ENCODE measurements at places on chromosomes 13 and 19.

DNA sequence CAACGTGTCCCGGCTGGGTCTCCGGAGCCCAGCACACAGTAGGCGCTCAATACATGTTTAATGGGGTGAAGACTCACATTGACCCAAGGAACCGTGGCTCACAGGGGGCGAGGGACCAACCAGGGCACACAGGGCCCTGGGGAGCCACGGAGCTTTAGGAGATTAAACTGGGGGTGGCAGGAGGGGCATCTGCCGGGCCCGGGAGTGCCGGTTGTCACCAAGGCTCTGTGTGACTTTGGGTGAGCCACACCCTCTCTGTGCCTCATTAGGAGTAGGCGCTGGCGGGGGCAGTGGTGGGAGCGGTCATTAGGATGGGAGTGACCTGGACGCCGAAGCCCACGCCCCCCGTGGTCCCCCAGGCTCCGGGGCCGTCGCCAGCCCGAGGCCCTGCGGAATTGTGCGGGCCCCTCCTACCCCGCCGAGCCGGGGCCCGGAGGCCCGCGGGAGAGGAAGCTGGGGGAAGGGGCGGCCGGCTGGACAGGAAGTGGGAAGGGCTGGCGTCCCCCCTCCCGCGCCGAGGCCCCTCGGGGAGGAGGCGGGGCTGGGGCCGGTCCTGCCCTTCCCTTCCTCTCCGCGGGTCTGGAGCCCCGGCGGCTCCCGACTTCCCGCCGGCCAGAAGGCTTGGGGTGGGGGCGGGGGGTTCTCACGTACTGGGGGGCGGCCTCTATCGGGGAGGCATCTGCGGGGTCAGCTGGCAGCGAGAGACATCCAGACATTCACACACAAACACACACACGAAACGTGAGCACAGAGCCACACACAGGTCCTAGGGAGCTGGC, 1.8 kb upstream of the SSBP4 start:
- no peak for DNase-seq

DNA sequence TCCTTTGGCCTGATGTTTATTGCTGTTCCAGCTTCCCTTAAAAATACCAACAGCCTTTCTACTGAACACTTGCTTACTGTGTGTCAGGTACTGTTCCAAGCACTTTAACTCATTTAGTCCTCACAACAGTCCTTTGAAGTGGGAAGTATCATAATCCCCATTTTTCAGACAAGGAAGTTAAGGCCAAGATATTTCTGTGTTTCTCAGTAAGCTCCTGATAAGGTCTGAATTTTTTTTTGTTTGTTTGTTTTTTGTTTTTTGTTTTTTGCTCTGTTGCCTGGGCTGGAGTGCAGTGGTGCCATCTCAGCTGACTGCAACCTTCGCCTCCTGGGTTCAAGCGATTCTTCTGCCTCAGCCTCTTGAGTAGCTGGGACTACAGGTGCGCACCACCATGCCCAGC, 7.5 kb downstream of the SNRPA start:
- no peak for DNase-seq

DNA sequence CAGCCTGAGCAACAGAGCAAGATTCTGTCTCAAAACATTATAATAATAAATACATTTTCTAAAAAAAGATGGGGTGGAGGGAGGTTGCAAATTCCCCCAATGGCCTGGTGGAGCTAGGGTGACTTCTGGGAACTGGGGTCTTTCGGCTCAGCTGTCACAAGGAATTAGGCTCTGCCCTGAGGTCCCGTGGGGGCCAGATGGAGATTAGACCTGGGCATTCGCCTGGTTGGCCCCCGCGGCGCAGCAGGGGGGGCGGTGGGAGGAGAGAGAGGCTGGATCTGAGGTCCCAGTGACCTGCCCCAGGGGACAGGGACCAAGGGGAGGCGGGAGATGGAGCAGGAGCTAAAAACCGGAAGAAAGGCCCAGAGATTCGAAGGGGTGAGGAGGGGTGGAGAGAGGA, 14.8 kb downstream of the FUT6 start:
- no peak for DNase-seq

DNA sequence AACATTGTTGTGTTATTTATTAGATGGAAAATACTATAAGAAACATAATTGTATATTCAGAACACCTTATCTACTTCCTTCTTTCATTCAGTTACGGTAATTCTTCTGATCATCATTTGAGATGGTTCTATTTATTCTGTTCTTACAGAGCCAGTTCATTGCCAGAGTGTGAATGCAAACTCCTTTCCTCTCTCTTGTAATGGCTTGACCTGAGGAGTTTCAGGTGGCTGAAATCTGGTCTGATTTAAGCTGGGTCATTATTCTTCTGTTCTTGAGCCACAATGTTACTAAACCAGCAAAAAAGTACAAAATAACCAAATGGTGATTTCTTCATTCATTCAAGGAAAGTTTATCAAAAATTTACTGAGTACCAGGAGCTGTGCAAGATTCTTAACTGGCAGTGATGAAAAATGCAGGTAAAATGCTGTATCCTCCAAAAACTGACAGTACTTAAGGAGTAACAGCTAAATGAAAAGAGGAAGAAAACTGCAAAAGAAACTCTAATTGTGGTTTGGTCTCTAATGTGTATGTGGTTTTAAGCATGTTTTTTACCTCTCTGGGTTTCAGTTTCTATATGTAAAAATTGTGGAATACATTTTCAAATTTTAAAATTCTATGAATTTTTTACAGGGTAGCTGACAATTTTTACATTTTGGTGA, 182.4 kb upstream of the UFM1 start:
- no peak for DNase-seq

DNA sequence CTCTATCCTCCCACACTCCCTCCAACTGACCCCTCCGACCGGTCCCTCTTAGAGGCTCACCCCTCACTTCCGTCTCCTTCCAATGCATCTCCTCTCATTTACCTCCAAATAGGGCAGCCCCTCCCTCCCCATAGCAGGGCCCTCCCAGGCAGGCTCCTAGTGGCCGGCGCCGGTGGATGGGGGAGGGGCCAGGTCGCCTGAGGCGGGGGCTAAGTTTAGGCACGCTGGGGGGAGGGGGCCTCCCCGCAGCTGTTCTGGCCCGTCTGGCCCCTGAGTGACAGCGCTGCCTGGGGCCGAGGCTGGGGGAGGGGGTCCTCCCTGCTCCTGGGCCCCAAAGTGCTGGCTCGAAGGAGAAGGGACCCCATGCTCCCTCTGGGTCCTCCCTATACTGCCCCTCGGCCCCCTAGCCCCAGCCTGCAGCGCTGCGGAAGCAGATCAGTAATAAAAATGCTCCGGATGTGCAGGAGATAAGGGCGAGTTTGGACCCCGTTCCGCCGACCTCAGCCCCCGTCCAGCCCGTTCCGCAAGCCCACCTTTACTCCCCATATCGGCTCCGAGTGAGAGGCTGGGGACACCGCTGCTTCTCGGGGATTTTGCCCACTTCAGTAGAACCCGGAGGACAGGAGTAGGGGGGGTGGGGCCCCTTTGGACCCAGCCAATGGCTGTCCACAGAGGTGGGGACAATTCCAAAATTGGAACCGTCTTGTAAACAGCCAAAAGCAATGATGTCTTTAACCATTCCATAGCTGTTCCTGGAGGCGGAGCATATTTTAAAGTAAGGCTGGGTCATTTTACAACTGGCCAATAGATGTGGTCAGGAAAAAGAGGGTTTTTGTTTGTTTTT, 4.0 kb downstream of the RTN2 start:
- no peak for DNase-seq

DNA sequence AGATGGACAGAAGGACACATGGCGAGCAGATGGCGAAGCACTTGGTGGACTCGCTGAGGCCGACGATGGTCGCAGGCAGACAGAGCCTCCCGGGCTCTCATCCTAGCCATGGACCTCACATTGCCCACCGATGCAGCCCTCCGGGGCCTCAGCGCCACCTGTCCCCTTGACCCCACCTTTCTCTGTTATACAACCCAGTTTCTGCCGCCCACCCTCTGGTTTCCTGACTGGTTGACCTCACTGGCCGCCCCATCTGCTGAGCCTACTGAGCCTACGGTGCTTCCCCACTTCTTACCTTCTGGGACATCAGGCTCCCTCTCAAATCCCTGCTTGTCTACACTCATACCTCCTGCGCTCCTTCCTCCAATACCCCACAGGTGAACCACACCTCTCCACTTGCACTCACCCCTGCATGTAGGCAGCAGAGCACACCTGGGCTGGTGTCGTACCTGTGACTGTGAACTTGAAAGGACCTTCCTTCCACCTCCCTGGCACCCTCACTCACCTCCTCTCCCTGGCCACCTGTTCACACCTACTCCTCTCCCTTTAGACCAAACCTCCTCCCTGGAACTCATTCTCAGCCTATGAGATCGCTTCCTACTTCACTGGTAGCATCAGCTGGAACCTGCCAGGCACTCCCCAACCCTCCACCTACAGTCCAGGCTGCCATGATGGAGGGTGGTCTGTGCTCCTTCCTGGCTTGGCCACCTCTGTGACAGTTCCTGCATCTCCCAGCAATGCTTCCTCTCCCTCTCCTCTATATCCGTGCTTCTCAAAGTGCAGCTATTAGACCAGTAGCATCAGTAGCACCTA, 36.1 kb downstream of the HPN start:
- no peak for DNase-seq

DNA sequence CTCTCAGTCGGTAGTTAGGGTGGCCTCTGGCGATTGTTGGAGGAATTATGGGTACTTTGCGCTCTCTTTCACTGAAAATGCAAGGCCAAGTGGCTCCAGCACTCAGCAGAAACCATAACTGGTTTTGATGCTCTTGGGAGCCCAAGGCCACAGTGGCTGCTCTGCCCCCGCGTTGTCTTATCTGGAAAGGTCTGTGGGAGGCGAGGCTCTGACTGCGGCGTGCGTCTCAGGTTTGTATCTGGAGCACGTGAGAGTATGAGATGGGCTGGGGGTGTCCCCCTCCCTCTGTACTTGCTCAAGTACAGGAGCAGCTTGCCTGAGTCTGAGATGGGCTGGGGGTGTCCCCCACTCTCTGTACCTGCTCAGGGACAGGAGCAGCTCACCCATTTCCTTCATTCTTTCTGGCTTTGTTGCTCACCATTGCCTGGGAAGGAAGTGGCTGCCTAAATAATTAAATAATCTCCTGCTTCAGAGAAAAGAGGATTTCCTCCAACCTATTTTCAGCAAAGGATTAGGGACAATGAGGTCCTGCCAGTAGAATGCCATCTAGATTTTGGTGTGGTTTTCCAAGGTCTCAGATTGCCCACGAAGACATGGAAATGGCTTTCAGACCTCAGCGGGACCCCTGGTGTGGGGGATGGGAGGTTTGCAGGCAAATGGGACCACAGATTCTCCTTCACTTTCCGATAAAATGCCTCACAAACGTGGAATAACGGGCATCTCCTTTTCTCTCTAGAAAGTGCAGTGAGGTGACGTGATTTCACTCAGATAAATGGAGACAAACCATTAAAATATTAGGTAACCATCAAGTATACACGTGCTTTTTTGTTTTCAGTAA, 14.7 kb downstream of the ATP11A start:
- no peak for DNase-seq

DNA sequence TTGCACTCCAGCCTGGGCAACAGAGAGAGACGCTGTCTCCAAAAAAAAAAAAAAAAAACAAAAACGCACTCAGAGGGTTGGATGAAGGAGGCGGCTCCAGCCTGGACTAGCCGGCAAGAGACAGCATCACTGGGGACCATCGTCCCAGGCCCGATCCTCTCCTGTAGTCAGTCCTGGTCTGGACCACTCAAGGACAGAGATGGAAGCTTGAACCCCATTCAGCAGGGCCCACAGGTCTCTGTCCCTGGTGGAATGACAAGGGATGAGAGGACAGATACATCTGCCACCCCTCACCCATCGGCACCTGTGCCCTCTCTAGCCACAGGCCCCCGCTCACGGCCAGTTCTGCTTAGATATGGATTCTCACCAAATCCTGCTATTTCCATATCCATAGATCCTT, 14.0 kb downstream of the ADGRE5 start:
- no peak for DNase-seq

- DNase-seq, result no peak
Measured at GRCh38 chr19:12133069-12133468, 7.1 kb downstream of the ZNF20 start.

GRCh38 chr13:20891768-20892167, 10.8 kb downstream of the XPO4 start:
- DNase-seq, result no peak

- DNase-seq, result no peak
Measured at GRCh38 chr13:41825691-41826090, 135.2 kb downstream of the VWA8 start.

DNA sequence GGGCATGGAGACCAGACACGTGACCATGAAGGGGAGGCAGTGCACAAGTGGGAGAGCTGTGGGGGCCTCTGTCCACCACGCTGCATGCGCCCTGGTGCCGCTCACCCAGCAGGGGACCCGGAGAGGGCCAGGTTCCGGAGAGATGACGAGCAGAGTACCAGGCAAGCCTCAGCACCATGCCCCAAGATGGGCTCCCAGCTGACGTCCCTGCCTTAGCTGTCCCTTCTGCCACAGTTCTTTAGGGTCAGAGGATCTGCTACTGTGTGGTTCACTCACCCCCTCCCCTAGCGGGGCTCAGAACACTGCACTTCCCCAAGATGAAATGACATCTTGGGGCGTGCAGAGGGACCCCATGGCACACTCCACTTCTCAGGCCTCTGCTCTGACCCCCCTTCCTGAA, 9.6 kb upstream of the PRKD2 start:
- no peak for DNase-seq

- DNase-seq, result no peak
Measured at GRCh38 chr13:64283926-64284325, 2868.3 kb upstream of the PCDH20 start.

GRCh38 chr13:101332583-101332982, 83.7 kb downstream of the NALCN start:
- DNase-seq, result no peak

- no peak for DNase-seq
Measured at GRCh38 chr13:97889803-97890202, 63.7 kb upstream of the IPO5 start.

GRCh38 chr19:43101950-43102349, 19.4 kb upstream of the PSG2 start:
- DNase-seq, result no peak

DNA sequence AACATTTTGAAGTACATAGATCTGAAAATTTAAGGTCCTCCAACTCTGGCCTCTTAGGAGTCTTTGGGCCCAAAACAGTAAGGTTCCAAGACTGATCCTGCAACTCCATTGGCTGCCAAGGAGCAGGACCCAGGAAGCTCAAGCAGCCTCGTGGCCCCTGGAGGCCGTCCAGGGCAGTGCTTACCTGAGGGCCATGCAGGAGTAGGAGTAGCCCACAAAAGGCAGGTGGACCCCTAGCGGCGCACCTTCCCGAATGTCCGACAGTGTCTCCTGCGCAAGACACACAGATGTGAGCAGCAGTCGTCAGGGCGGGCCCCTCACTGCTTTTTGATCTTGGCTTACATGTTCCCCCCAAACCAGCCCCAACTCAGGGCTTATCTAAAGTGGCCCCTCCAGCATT, 5.7 kb upstream of the SIX5 start:
- no peak for DNase-seq

- no peak for DNase-seq
Measured at GRCh38 chr19:49907745-49908446, 11.2 kb upstream of the IL4I1 start.

- DNase-seq, result no peak
Measured at GRCh38 chr13:74751739-74752138, 617.5 kb upstream of the KLF12 start.

DNA sequence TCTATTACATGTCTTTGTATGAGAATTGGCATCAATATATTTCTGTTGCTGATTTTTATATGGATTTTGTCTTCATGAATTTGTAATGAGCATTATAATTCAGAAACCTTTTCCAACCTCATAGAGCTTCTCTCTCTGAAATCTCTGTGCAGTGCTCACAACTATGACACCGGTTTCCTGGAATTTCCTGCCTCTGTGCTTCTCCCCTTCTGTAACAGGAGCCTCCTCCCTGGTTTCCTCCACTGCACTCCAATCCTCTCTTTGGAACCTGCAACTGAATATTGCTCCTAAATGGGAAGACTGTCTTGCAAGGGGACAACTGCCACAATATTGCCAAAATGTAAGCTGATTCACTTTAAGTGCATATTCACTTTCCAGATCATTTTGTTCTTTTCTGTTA, 1147.9 kb downstream of the UQCRFS1 start:
- no peak for DNase-seq

Measured in stimulated activated CD4-positive, alpha-beta T cell treated with anti-CD3 and anti-CD28 coated beads, TNF-alpha, amount 100 ng/mL, for 24 hours (primary cell).